Smooth muscle cell of trachea (primary cell): ENCODE measurements at places on chromosomes 4 and X. TPM values are rescaled to one million over a fixed set of nuclear protein-coding genes. Genes with fewer than 3 reads are reported as not detected.

The TMSB15C gene
- 2.5 and 3.8 TPM in 2 replicates for total RNA-seq

The MMRN1 gene
- 1.6 TPM in 1 of 2 replicates, not detected in the other for total RNA-seq

The SLIT2 gene
- total RNA-seq: 10.5 and 14.1 TPM in 2 replicates

The MID1 gene
- 27.9 and 36.4 TPM in 2 replicates for total RNA-seq

The ITGB1BP2 gene
- 0.99 and 1.0 TPM in 2 replicates for total RNA-seq

The CPLX1 gene
- total RNA-seq: 0.17 TPM in 1 of 2 replicates, not detected in the other

The TENM3 gene
- 8.6 and 13.2 TPM in 2 replicates for total RNA-seq

The TEX11 gene
- total RNA-seq: 0.15 TPM in 1 of 2 replicates, not detected in the other

The XK gene
- under 0.01 TPM in 2 replicates for total RNA-seq

The HAND2 gene
- 0.58 and 0.66 TPM in 2 replicates for total RNA-seq

The ACOX3 gene
- total RNA-seq: 30.8 and 43.3 TPM in 2 replicates

The CACNA1F gene
- under 0.01 TPM in 2 replicates for total RNA-seq

The MAGT1 gene
- 135 and 230 TPM in 2 replicates for total RNA-seq
